Placental pericyte (primary cell): ENCODE measurements at places on chromosomes 13 and 19. TPM values are rescaled to one million over a fixed set of nuclear protein-coding genes. Genes with fewer than 3 reads are reported as not detected.

ZNF837 gene
- total RNA-seq: 1.8 and 2.4 TPM in 2 replicates

RFXAP gene
- 1.5 and 2.3 TPM in 2 replicates for total RNA-seq

CCL25 gene
- total RNA-seq: not detected in 2 replicates

CBARP gene
- 5.7 and 6.8 TPM in 2 replicates for total RNA-seq

STARD13 gene
- 12.7 and 58.7 TPM in 2 replicates for total RNA-seq

CEACAM4 gene
- total RNA-seq: not detected in 2 replicates

CEACAM16 gene
- total RNA-seq: under 0.01 TPM in 1 of 2 replicates, not detected in the other

ITGBL1 gene
- total RNA-seq: 69.4 and 71.8 TPM in 2 replicates

LGALS14 gene
- total RNA-seq: not detected in 2 replicates

PCDH20 gene
- total RNA-seq: 0.14 TPM in 1 of 2 replicates, not detected in the other

IGFL1 gene
- total RNA-seq: not detected in 2 replicates

ZNF573 gene
- 3.3 and 5.0 TPM in 2 replicates for total RNA-seq

F10 gene
- 2.7 and 9.0 TPM in 2 replicates for total RNA-seq

ZNF560 gene
- total RNA-seq: 2.8 and 4.4 TPM in 2 replicates

ZNF112 gene
- 3.7 and 5.7 TPM in 2 replicates for total RNA-seq

ZNF534 gene
- total RNA-seq: 0.44 and 0.57 TPM in 2 replicates

METTL21C gene
- not detected in 2 replicates for total RNA-seq

NLRP11 gene
- total RNA-seq: not detected in 2 replicates

GIPR gene
- total RNA-seq: not detected in 2 replicates

FPR3 gene
- total RNA-seq: 0.43 TPM in 1 of 2 replicates, not detected in the other

PTH2 gene
- not detected in 2 replicates for total RNA-seq

SPIB gene
- 0.29 TPM in 1 of 2 replicates, not detected in the other for total RNA-seq

SNRPD2 gene
- total RNA-seq: 157 and 234 TPM in 2 replicates

KIR2DL3 gene
- total RNA-seq: not detected in 2 replicates

ZNF556 gene
- total RNA-seq: 0.43 TPM in 1 of 2 replicates, not detected in the other

CHST8 gene
- total RNA-seq: 0.14 TPM in 1 of 2 replicates, not detected in the other

MBD3L3 gene
- total RNA-seq: not detected in 2 replicates

RASGRP4 gene
- not detected in 2 replicates for total RNA-seq

SELENOV gene
- total RNA-seq: not detected in 2 replicates

ZSCAN1 gene
- total RNA-seq: not detected in 2 replicates

MAP2K2 gene
- 161 and 218 TPM in 2 replicates for total RNA-seq

SLITRK5 gene
- total RNA-seq: under 0.01 TPM in 1 of 2 replicates, not detected in the other

SBNO2 gene
- 58.4 and 77.7 TPM in 2 replicates for total RNA-seq

CD22 gene
- total RNA-seq: 1.7 TPM in 1 of 2 replicates, not detected in the other

KLK15 gene
- not detected in 2 replicates for total RNA-seq

SMIM17 gene
- total RNA-seq: not detected in 2 replicates

LCP1 gene
- total RNA-seq: 4.8 and 43.2 TPM in 2 replicates

KLF5 gene
- total RNA-seq: 3.9 and 5.4 TPM in 2 replicates

LRRC4B gene
- total RNA-seq: under 0.01 TPM in 1 of 2 replicates, not detected in the other
